ENCODE measurements at places on chromosomes 12 and 14.
A peak's percentile ranks its signal among the peaks of the same experiment; 100 is the strongest.

DNA sequence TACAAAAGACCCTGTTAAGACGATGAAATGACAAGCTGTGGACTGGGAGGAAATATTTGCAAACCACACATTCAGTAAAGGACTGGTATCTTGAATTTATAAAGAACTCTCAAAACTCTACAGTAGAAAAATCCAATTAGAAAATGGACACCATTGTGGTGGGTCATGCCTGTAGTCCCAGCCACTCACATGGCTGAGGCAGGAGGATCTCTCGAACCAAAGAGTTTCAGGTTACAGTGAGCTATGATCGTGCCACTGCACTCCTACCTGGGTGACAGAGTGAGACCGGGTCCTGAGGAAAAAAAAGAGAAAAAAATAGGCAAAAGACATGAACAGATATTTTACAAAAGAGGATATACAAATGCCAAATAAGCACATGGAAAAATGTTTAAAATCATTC is 41.9 kb downstream of the TTC6 start:
- no peak for DNase-seq

DNA sequence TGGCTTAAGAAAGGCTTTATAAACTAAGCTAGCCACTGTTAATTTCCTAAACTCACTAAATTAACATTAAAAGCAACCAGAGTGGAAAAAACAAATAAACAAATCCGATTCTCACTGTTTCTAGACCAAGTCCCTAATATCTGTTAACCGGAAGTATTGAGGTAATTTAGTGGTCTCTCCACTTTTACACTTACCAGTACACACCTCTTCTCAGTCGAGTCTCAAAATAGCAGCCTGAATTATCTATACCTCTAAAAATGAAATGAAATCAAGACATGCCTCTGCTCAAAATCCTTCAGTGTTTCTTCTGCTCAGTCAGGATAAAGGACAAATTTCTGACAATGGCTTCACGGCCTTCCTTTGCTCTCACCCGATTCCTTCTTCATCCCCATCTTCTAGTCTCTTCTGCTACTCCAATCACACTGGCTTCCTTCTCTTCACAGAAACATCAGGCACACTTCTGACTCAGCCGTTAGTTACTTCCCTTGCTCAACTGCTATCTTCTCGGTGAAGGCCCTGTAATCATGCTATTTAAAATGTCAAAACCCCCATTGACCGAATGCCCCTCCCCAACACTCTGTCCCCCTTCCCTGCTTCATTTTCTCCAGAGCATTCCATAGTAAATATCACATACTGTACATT is 161.3 kb downstream of the KITLG start:
- DNase-seq, result no peak

DNA sequence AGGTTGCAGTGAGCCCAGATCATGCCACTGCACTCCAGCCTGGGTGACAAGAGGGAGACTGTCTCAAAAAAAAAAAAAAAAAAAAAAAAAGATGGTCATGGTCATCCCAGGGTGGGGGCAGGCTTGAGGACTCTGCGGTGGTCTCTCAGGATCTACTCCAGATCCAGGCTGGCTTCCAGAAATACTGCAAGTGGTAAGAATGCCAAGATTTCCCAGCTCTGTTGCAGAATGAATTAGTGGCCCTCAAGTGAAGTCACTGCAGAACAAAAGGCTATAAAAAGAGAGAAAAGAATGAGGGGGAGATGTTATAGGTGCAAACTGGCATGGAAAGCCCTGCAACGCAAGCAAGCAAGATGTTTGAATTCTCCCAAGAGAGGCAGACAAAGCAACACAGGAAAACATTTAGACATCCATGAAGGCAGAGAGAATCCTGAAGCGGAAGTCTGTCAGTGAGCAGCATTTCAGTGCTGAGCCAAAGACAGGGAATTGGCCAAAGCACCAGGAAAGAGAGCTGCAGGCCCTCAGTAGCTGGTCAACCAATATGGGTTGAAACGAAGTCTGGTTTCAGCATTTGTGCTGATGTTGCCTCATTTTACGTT is 31.9 kb upstream of the ETFBKMT start:
- no peak for DNase-seq

DNA sequence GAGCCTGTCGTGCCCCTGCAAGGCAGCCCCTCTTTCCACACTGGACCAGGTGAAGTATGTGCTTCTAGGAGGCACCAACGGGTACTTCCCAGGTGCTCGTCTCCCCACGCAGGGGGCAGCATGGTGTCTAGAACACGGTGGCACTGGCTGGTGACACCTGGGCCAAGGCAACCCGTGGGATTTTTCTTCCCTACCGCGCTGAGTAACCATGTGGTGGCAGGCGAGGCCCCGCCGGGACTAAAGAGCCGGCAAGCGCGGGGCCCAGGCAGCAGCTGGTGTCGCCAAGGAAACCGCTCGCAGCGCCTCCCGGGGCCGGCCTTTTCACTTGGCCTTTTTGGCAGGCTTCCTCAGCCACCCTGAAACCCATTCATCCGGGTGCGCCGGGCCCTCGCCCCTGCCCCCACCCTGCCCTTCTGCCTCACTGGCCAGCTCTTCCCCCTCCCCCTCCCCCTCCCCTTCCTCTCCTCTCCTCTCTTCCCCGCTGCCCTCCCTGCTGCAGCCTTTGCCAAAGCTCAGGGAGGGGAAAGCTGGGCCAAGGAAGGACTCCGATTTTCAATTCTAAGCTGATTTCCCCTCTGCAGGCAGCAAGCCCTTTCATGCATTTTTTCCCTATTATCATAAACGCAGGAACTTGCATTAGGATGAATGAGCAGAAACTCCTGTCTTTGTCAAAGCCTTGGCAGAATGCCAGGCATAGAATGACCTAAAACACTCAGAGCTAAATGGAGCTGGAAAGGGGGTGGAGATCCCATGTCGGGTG is 81.2 kb downstream of the IRF2BPL start:
- peak; percentile 92 for DNase-seq

DNA sequence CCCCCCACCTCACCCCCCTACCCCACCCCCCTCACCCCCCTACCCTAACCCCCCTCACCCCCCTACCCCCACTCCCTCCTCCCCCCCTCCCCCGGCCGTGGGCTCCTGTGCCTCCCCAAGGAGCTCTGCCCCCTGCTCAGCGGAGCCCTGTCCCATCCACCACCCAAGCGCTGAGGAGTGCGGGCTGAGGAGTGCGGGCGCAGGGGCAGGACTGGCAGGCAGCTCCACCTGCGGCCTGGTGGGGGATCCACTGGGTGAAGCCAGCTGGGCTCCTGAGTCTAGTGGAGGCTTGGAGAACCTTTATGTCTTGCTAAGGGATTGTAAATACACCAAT is 2.3 kb upstream of the JPH4 start:
- no peak for DNase-seq

- DNase-seq, result no peak
These were observed 75.6 kb upstream of the FRMD6 start for GRCh38 chr14:51576117-51576430.

- DNase-seq, result no peak
These were observed 40.1 kb downstream of the WASHC3 start for GRCh38 chr12:102021540-102022246.

GRCh38 chr14:21084998-21085853 is 13.2 kb downstream of the ZNF219 start:
- DNase-seq, result no peak

- DNase-seq, result no peak
These were observed 81.7 kb upstream of the PRB2 start for GRCh38 chr12:11477110-11477509.

Data from right renal cortex interstitium (tissue), 3 donors.